ENCODE measurements at places on chromosomes 7 and 10. TPM values are rescaled to one million over a fixed set of nuclear protein-coding genes. Genes with fewer than 3 reads are reported as not detected.

DNA sequence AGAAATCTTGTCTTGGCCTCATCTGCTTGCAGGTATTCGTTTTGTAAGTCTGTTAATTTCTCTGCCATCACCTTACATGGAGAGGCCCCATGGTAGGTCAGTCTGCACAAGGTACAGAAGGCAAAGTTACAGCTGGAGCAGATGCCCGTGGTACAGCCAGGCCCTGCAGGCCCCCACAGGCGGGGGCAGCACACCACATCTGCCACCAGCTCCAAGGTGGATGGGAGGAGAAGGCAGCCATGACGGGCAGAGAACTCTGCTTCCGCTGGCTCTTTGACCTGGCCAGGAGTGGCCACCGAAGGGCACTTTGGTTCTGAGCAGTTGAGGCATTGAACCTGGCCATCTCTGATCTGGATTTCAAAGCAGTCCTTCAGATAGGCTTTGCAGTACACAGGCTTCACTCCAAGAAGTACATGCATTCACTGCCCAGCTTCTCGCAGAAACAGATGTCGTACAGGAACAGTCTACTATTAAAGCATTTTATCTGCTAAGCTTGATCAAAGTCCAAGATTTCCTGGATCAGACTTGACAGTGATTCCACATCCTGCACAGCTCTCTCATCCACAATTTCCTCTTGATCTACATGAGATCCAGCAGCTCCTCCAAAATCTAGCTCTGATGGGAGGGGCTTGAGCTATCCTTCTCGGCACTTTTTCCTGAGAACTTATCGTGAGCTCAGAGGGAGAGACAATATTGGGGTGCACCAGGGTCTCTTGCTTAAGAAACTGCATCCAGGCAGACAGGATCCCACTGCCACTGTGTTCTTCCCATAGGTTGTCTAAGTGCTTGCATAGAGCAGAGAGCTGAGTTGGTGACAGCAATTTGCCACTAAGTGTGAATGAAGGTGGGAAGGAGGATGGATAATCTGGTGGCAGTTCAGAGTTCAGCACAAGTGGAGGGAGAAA lies 120.7 kb downstream of the TRRAP start:
- DNase-seq, result no peak

The KAT6B gene
- total RNA-seq, result 26.3 TPM

DNA sequence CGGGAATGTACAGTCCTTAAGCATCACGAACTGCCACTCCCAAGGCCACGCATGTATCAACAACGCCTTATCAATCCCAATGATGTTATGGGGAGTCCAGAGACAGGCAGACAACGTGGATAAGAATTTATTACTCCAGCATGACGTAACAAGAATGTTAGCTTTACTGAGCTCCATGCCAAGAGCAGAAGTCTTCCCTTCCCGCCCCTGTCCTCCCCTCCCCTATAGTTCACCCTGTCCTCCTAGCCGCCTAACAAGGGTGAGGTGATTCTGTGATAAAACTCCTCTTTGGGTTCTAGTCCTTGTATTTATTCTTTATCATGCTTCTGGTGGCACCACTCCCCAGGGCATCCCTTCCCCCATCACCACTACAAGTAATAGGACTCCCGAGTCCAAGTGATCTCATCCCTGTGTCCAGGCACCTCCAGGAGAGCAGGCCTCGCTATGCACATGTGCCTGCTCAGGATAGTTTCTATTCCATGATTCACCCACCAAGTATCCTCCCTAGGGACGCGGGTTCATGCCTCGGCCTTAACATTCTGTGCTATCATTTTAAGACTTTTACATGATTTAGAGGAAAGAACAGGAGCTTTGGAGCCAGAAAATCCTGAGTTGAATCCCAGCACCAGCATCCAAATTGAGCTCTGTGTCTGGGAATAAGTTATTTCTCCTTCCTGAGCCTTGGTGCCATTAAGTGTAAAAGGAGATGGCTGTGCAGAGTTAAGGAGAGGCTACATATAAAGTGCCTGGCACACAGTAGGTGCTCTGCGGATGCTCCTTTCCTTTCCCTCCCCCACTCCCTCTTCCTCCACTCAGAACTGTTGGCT lies 15.4 kb downstream of the GSDME start:
- peak; percentile 87 for DNase-seq

- DNase-seq, result no peak
Measured at GRCh38 chr7:45662018-45662417, 87.8 kb downstream of the ADCY1 start.

- peak; percentile 40 for DNase-seq
Measured at GRCh38 chr10:13890233-13891127, 303.7 kb downstream of the PRPF18 start.

DNA sequence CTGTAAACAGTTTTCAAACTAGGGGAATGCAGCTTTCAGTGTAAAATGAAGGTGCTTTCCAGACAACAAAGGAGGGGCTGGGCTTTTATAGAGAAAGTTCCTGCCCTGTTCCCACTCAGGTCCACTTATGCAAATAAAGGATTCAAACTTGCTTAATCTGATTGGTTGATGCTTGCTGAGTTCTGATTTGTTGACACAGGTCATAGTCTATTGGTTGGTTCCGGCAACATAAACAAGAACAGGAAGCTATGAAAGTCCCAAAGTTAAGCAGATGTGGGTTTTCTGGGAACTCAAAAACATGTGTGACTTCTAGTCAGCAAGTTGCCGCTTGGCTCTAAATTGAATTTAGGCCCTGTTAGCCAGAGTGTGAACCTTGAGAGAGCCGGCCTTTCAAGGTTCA lies 194.2 kb upstream of the SVIL start:
- peak; percentile 56 for DNase-seq

- DNase-seq, result no peak
Measured at GRCh38 chr7:96277921-96278320, 44.0 kb downstream of the SLC25A13 start.

The PNLIPRP1 gene
- not detected for total RNA-seq

The STEAP2 gene
- 4.5 TPM for total RNA-seq

The FAM25C gene
- total RNA-seq, result not detected

DNA sequence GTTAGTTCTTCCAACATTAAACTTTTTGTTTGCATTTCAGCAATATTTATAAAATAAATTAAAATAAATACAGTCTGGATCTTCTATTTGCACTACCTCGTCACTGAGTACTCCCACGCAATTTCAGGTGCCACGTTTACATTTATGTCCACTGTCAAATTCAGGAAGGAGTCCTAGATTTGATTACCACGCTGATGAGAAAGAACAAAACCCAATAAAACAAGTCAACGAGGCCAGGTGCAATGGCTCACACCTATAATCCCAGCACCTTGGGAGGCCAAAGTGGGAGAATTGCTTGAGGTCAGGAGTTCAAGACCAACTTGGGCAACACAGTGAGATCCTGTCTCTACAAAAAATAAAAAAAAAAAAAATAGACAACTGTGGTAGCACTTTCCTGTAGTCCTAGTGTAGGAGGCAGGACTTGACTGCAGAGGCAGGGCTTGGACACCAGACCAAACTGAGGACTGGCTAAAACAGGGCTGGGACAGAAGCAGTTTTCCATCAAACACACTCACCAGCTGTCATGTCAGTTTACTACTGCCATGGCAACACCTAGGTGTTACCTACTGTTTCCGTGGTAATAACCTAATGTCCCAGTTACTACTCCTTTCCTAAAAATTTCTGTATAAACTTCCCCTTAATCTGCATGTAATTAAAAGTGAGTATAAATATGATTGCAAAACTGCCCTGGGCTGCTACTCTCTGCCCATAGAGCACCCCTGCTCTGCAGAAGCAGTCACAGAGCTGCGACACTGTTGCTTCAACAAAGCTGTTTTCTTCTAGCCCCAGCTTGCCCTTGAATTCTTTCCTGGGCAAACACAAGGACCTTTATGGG lies 341.7 kb downstream of the PARD3 start:
- no peak for DNase-seq

DNA sequence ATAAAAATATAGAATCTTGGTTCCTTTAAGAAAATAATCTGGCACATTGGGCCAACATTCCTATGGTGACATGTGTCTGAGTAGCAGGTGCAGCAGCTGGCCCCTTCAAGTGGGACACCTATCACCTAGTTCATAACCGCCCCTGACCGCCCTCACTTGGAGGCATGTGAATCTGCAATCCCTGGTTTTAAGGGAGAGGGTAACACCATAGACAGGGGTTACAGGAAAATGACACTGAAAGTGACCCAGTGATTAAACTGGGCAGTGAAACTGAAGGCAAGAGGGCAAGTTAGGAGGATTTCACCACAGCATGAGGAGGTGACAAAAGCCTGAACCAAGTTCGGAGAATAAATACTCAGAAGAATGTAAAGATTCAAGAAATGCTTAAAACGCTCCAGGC lies 1.1 kb downstream of the RSU1 start:
- DNase-seq, result peak; percentile 7

DNA sequence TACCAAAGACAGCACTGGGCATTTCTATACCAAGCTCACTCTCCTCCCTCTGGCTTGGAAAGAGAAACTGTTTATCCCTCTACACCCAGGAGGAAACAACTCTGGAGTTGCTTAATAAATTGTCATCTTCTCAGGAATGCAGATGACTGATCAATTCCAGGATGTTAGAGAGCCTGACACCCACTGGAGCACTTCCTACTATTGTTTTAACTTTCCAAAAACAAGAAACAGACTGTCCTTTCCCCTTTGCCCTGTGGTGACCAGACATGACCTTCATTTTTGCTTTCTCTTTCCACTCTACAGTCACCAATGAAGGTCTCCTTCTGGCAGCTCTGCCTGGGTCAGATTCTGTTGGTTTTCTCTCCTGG lies 19.6 kb downstream of the GIMAP4 start:
- no peak for DNase-seq

The PRR15 gene
- 1.3 TPM for total RNA-seq

Data from fibroblast of villous mesenchyme (primary cell).